ENCODE measurements at places on chromosomes 11 and 22.

- no peak for DNase-seq
Observed at GRCh38 chr22:49687333-49687732, 140.3 kb downstream of the BRD1 start.

GRCh38 chr22:36197065-36197440 lies 4.6 kb downstream of the APOL4 start:
- DNase-seq = peak; percentile 69

DNA sequence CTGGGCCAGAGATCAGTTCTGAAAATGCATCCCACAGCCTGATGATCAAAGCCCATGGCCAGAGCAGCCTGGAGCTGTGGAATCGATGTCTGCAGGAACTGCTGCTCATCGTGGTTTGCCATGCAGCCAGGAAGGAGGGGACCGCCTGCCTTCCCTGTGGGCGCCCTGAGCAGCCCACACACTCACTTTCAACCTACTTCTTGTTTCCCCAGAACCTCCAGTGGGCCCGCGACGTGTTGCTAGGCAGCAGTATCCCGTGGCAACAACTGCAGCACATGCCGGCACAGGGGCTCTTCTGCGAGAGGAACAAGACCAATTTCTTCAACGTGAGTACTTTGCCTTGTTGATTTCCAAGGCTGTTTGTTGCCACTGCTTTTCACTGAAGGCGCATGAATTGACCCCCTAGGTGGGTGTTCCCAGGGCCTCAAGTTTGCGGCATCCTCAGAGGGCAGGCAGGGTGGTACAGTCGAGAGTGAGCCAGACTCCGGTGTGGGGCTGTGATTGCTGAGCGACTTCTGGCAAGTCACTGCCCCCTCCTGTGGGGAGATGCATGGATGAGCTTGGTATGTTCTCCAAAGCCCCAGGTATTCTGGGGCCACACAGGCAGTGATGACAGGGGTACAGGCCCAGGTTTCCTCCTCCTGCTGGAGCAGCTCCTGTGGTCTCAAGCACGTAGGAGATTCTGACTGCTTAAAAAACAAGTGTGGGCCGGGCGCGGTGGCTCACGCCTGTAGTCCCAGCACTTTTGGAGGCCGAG lies 47.0 kb upstream of the SUSD2 start:
- DNase-seq = peak; percentile 30

DNA sequence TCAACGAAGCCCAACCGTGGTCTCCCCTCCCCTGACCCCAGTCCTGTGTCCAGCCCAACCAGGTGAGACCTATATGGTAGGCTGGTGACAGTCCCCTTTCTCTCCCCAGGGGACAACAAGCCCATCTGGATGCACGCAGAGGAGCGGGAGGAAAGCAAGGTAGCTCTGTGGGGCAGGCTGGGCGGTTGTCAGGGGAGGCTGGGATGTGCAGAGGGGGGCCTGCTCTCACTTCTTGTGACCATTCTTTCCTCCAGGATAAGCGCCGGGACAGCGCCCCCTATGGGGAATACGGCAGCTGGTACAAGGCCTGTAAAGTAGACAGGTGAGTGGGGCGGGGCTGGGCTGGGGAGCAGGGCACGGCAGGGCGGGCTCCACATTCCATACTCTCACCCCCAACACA lies 3.5 kb upstream of the RAB1B start:
- no peak for DNase-seq

- no peak for DNase-seq
Observed at GRCh38 chr11:115926601-115927000, 422.4 kb upstream of the CADM1 start.

GRCh38 chr22:22737590-22737989 lies 93.2 kb downstream of the GGTLC2 start:
- no peak for DNase-seq

DNA sequence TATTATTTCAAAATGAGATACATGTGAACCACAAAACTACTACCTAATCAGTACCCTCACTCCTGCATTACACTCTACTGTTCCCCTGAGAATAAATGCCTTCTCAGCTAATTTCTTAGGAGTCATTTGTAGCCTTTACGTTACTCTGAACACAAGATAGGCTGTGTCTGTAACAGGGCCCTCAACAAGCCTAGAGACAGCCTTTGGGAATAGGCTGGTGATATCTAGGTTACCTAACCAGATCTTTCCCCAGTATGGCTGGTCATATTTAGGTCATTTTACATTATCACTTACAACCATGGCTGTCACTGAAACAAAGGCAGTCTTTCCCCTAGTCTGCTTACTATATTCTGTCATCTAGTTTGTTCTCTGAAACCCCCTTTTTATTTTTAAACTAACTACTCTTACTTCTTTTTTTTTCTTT lies 14.2 kb downstream of the ATM start:
- no peak for DNase-seq

- peak; percentile 99 for DNase-seq
Observed at GRCh38 chr11:3797329-3798090, at the start of gene NUP98. TSS of gene NUP98 (minus strand) at chr11:3797554. CDS start at chr11:3782117, 15,437 bp downstream.

DNA sequence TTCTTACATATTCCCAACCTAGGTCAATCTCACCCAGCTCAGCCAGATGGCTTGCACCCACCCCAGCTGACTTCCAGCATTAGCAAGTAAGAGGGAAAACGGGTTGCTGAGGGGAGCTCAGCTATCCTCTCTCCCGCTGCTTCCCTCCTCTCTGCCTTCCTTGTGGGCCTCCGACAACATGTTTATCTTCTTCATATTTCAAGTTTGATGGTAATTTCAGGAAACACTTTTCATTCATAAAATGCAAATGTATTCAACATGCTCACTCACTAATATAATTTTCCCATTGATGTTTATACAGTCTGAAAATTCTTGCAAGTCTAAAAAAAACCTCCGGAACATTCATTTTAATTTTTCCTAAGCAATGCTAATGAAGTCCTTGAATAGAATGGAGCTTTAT lies 372.5 kb upstream of the B3GAT1 start:
- DNase-seq = no peak

DNA sequence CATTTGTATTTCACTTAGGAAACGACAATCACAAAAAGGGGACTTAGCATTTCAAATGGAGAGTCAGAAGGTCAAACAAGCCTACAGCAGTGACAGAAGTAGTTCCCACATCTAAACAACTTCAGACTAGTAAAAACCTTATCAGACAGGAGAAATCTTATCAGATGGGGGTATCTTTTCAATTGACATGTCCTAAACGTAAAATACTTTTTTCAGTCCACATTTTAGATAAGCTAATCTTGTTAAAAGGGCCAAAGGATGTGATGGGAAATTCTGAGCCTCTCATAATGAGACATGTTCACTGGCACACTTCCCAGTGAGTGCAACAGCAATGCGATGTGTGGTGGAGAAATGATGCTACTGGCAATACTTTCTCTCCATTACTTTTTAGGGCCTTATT lies 2.4 kb downstream of the MAPK1 start:
- peak; percentile 78 for DNase-seq

GRCh38 chr11:5591613-5592012 lies 4.8 kb upstream of the TRIM6 start:
- no peak for DNase-seq

GRCh38 chr11:69603111-69603836 lies 37.7 kb upstream of the CCND1 start:
- no peak for DNase-seq

GRCh38 chr11:132911186-132911585 lies 621.1 kb downstream of the OPCML start:
- peak; percentile 83 for DNase-seq

GRCh38 chr11:107770551-107770951 lies 58.7 kb upstream of the SLN start:
- DNase-seq = peak; percentile 81

- peak; percentile 70 for DNase-seq
Observed at GRCh38 chr22:37284126-37284804, 2.0 kb downstream of the CYTH4 start.

DNA sequence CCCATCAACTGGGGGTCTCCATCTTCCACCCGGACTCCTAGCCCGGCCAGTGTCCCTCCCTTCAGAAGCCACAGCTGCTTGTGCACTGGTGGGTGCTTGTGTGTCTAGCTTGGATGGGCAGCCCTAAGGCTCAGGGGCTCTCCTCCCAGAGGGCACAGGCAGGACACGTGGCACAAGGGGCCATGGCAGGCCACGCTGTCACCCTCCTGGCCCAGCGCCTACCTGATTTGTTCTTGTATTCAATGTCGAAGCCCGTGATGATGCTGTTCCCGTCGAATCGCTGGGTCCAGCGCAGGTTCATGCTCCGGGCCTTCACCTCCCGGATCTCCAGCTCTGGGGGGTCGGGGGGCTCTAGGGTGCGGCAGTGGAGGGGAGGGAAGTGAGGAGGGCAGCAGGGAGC lies 152.6 kb downstream of the CEP164 start:
- DNase-seq = peak; percentile 59

GRCh38 chr22:25039754-25040153 lies 87.2 kb downstream of the KIAA1671 start:
- peak; percentile 25 for DNase-seq

DNA sequence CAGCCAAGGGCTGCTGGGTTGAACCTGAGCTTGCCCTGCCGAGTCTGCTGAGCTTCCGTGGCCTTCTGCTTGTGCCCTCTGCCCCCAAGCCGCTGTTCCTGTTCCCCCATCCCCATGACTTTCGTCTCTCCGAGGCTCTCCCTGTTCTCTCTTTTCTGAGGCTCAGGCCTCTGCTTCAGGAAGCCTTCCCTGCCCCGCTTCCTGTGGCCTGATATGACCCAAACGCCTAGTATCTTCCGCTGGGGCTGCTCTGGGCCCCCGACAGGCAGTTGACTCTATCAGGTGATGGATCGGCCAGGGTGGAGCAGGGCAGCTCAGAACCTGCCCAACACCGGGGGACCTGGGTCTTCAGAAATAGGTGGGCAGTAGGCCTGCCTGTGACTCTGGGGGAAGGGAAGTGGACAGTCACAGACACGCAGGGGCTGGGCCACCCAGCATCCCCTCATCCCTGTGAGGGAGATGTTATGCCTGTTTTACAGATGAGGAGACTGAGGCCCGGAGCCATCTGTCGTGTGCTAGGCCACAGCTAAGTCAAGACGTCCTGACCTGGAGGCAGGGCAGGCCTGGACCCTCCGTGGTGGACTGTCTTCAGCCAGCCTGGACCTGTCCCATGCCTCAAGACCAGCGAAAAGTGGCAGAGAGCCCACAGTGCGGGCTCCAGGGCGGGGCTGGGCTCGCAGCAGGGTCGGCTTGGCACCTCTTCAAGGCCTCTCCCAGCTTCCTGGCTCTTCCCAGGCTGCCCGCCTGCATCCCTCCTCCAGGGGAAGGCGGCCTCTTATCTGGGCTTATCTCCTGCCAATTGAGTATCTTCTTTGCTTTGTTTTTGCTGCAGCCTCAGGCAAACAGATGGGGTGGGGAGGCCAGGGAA lies 16.2 kb downstream of the BAD start:
- DNase-seq = peak; percentile 90

GRCh38 chr11:112881461-112881860 lies 79.8 kb upstream of the NCAM1 start:
- DNase-seq = no peak

- no peak for DNase-seq
Observed at GRCh38 chr11:36499315-36499714, 10.8 kb downstream of the TRAF6 start.

DNA sequence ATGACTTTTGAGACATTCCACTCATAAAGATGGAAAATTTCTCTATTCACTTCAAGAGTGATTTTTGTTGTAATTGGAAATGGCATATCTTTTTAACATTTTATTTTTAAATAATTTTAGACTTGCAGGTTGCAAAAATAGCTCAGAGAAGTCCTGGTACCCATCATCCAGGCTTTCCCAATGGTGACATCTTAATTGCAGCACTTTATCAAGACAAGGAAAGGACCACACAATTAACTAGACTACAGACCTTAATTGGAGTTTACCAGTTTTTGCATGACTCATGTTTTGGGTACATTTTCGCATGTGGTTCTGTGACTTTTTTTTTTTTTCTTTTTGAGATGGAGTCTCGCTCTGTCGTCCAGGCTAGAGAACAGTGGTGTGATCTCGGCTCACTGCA lies 23.0 kb upstream of the MAP6 start:
- no peak for DNase-seq

- DNase-seq = peak; percentile 35
Observed at GRCh38 chr11:62411524-62411923, 7.3 kb upstream of the SCGB1A1 start.

- DNase-seq = no peak
Observed at GRCh38 chr11:80533463-80533862, 1092.6 kb upstream of the TENM4 start.

- no peak for DNase-seq
Observed at GRCh38 chr11:22337596-22338485, at the start of gene SLC17A6. TSS of gene SLC17A6 (plus strand) at chr11:22338381. CDS start at chr11:22338534, 153 bp downstream.

GRCh38 chr22:36990457-36990856 lies 28.8 kb downstream of the TST start:
- no peak for DNase-seq

GRCh38 chr11:77287615-77288273 lies 13.7 kb downstream of the GDPD4 start:
- DNase-seq = peak; percentile 83

DNA sequence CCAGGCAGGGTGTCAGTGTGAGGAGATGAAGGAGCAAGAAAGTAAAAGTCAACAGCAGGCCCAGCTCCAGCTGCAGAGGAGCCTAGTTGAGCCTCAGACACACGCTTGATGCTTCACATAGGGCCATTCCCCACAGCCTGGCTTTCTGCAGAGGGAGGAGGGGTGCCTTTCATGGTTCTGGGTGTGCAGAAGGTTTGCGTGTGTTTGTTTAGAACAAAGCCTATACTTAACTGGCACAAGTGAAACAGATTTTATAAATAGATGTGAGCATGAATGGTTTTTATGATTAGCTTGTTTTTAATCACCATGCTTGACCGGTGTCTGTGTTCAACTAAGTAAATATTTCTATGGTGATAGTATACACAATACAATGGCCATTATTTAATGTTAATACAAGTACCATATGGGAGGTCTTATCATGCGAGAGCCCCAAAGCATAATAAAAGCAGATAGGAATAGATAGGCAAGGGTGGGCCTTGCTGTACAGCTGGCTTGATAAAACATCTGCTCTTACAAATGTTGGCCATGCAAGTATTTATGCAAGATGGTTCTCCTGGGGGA lies 290.2 kb downstream of the ETS1 start:
- no peak for DNase-seq

GRCh38 chr11:9037963-9038362 lies 34.2 kb upstream of the NRIP3 start:
- DNase-seq = no peak

- DNase-seq = peak; percentile 79
Observed at GRCh38 chr11:65849366-65849765, 8.6 kb downstream of the CFL1 start.

GRCh38 chr11:36030731-36031281 lies 86.9 kb downstream of the LDLRAD3 start:
- DNase-seq = no peak

GRCh38 chr11:74019104-74019738 lies 10.3 kb upstream of the UCP3 start:
- no peak for DNase-seq

DNA sequence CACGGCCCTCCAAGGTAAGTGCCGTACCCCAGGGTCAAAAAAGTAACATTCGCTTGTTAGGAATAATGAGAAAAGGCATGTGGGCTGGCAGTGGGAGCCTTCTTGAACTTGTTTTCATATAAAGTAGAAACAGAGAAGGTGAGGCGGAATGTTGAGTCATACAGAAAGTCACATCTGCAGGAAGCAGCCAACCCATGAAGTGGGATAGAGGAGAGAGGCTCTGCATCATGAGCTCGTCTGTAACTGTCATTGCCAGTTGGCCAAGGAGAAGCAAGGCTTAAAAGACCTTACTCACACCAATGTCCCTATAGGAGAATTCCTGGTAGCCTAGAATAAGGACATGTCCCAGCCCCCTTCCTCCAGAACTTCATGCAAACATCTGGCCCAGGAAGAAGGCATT lies 253.3 kb downstream of the BUD13 start:
- no peak for DNase-seq

All from osteoblast (primary cell).